IPS DF 6.9 (cell line): ENCODE measurements at places on chromosomes 1 and 21.
A peak's percentile ranks its signal among the peaks of the same experiment; 100 is the strongest.

DNA sequence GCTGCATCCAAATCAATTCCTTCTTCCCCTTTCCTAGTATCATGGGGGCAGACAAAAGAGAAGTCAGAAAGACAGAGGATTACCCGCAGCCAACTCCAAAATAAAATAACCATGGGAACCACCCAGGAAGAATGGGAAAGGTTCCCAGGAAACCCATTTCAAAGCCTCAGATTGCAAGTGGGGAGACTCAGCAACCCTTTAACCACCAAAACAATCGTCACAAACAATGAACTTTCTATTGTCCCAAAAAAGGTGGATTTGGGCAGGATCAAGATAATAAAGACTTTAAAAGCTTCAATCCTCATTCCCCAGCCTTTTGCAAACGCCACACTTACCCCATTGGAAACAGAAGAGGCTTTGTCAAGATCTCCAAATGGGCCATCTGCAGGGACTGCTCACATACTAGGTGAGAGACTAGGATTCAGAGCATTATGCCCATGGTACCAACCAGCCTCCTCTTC, 5.1 kb downstream of the TIAM1 start:
- H3K27ac ChIP-seq = no peak overlapping the region
- H3K4me1 ChIP-seq = peaks cover 2% of the 10 kb centered on the region
- H3K4me3 ChIP-seq = no peak overlapping the region
- DNase-seq = no peak
- no peaks in the 10 kb centered on the region for H3K36me3 ChIP-seq

- no peaks in the 10 kb centered on the region for H3K36me3 ChIP-seq
- H3K4me3 ChIP-seq = no peak overlapping the region
- H3K4me1 ChIP-seq = no peaks in the 10 kb centered on the region
- H3K27me3 ChIP-seq = no peaks in the 10 kb centered on the region
Observed at GRCh38 chr1:165342587-165342986, 13.9 kb downstream of the LMX1A start.

GRCh38 chr1:150973836-150974579, 627 bp downstream of the CERS2 start:
- H3K27me3 ChIP-seq = no peaks in the 10 kb centered on the region
- peaks cover 21% of the 10 kb centered on the region for H3K4me1 ChIP-seq
- DNase-seq = no peak
- peak overlapping the region; percentile 69 for H3K4me3 ChIP-seq
- no peak overlapping the region for H3K27ac ChIP-seq

GRCh38 chr1:172959571-172959970, 91.2 kb downstream of the TNFSF18 start:
- DNase-seq = no peak
- H3K36me3 ChIP-seq = no peaks in the 10 kb centered on the region
- no peaks in the 10 kb centered on the region for H3K4me1 ChIP-seq
- H3K27ac ChIP-seq = no peak overlapping the region
- no peaks in the 10 kb centered on the region for H3K27me3 ChIP-seq

DNA sequence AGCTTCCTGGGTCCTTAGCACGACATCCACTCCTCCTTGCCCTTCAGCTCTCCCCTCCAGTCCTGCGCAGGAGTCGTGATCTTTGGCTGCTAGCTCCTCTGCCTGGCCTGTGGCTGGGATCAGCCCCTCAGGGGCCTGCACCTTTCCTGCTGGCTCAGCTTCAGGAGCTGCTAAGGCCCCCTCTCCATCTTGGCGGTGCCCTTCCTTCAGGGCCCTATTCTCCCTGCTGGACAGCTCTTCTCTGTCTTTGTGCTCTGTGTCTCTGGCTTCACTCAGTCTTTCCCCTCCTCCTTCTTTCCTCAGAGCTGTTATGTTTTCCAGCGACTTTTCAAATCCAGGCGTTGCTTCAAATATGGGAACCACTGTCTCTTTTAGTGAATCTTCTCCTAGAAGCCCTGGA, 59.5 kb upstream of the LRRC53 start:
- H3K4me3 ChIP-seq = no peak overlapping the region
- no peaks in the 10 kb centered on the region for H3K36me3 ChIP-seq
- no peak for DNase-seq
- H3K27me3 ChIP-seq = no peaks in the 10 kb centered on the region
- no peak overlapping the region for H3K27ac ChIP-seq

GRCh38 chr1:183470961-183471742, 1.1 kb upstream of the SMG7 start:
- H3K4me3 ChIP-seq = peak overlapping the region; percentile 100
- H3K27ac ChIP-seq = no peak overlapping the region
- H3K36me3 ChIP-seq = no peaks in the 10 kb centered on the region
- H3K4me1 ChIP-seq = peaks cover 2% of the 10 kb centered on the region; the same call in 1 of the 2 replicates

DNA sequence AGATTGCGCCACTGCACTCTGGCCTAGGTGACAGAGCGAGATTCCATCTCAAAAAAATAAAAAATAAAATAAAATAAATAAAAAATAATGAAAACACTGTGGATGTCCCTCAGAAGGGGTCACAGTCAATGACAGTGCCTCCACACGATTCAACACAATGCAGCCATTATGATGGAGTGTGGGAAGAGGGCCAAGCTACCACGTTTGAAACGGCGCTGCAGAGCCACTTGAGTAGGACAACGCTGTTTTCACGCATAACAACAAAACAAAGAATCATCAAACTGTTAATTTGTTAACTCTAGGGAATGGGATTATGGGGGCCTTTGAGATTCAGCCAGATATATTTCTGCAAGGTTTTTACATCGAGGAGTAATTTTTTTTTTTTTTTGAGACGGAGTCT, 36.5 kb downstream of the NKAIN1 start:
- H3K27me3 ChIP-seq = no peaks in the 10 kb centered on the region
- DNase-seq = no peak
- no peak overlapping the region for H3K4me3 ChIP-seq
- no peaks in the 10 kb centered on the region for H3K36me3 ChIP-seq

DNA sequence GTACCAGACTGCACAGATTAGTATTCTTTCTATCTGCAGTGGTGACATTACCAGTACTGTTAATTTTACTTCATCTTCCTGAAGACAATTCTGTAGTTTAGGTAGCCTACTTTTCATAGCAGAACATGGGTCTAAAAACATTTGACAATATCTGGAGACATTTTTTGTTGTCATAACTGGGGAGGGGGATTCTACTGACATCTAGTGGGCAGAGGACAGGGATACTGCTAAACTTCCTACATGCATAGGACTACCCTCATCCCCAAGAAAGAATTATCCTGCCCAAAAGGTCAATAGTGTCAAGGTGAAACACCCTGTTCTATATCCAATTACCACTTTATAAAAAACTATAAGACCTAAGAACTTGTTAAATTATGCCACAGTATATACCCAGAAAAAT, 3.4 kb upstream of the ARHGAP29 start:
- H3K27ac ChIP-seq = no peak overlapping the region
- DNase-seq = no peak
- peaks cover 19% of the 10 kb centered on the region for H3K27me3 ChIP-seq

- no peaks in the 10 kb centered on the region for H3K36me3 ChIP-seq
- DNase-seq = no peak
- H3K4me1 ChIP-seq = no peaks in the 10 kb centered on the region
- H3K4me3 ChIP-seq = no peak overlapping the region
- no peak overlapping the region for H3K27ac ChIP-seq
Observed at GRCh38 chr1:225250432-225250831, 177.4 kb downstream of the LBR start.

- H3K27me3 ChIP-seq = peaks cover 62% of the 10 kb centered on the region
- no peaks in the 10 kb centered on the region for H3K36me3 ChIP-seq
- no peak overlapping the region for H3K4me3 ChIP-seq
- no peak for DNase-seq
Observed at GRCh38 chr1:156862584-156862983, 1.9 kb downstream of the NTRK1 start.

- no peaks in the 10 kb centered on the region for H3K36me3 ChIP-seq
- no peak overlapping the region for H3K4me3 ChIP-seq
- no peak overlapping the region for H3K27ac ChIP-seq
- H3K27me3 ChIP-seq = no peaks in the 10 kb centered on the region
- no peak for DNase-seq
- peaks cover 1% of the 10 kb centered on the region; the same call in 1 of the 2 replicates for H3K4me1 ChIP-seq
Observed at GRCh38 chr1:113141650-113142473, 68.9 kb downstream of the LRIG2 start.

GRCh38 chr1:202234331-202235002, 40.9 kb downstream of the LGR6 start:
- H3K4me3 ChIP-seq = no peak overlapping the region
- H3K4me1 ChIP-seq = no peaks in the 10 kb centered on the region; the same call in 1 of the 2 replicates
- H3K36me3 ChIP-seq = no peaks in the 10 kb centered on the region
- H3K27ac ChIP-seq = no peak overlapping the region
